DND-41 (cell line): ENCODE measurements at places on chromosomes 4 and X.
A peak's percentile ranks its signal among the peaks of the same experiment; 100 is the strongest.

DNA sequence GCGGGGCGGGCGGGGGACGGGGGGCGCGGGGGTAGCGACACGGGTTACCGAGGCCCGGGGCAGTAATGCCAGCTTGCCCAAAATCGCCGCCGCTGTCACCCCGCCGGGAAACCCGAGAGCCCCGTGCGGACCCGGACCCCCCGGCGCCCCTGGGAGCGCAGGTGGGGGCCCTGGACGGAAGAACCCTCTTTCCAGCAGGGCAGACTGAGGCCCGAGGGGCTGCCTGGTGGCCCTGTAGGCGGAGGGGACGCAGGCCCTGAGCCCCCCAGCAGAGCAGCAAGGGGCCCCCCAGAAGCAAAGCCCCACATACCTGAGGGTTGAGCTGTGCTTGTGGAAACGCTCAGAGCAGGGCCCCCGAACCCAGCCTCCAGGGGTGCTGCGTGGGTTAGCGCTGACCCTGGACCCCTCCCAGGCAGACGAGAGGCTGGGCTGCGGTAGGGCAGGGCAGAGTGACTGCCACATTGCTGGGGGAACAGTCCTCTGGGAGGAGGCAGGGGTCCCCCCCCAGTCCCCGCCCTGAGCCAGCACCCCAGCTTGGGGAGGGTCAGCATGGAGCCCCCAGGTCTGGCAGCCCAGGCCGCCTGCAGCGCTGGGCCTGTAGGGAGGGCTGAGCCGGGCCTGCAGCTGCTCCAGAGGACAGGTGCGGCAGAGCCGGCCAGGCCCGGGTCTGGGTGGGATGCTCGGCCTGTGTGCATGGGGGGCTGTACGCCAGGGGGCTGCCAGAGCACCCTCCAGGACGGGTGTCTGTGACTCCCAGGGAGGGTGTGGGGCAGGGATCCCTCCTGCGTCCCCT is 646 bp downstream of the DOK7 start:
- no peak for DNase-seq

DNA sequence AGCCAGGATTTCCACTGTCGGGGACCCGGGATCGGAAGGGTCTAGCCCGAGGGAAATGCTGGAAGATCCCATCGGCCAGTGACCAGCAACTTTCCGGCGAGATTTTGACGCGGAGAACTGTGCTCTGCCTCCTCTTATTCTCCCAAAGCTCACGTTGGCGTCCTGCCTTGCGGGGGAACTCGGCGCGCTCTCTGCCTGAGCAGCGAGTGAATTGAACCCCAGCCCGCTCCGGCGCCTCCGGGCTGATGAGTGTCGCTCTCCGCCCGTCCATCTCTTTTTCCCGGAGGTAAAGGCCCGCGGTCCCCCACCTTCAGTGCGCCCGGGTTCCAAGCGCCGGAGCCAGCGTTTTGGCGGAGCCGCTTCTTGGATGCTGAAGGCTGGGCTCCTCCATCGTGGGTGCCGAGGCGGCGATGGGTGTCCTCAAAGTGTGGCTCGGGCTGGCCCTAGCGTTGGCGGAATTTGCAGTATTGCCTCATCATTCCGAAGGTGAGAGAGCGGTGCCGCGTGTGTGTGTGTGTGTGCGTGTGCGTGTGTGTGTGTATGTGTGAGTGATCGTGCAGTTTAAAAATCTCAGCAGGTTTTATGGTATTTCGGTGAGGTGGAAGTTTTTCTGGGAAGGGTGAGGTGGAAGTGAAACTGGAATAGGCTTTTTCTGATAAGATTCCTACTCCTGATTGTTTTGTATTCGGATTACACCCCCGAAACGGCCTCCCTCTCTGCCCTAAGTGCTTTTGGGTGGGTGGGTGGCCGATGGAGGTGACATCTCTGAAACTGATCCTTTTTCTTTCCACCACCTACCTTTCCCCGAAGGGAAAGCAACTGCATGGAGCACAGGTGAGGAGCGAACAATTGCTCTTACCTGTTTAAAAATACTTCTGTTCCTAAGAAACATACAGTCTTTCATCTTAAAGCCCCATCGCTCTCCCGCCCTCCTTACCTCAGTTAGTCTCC is 752 bp downstream of the FRAS1 start:
- no peak for DNase-seq

DNA sequence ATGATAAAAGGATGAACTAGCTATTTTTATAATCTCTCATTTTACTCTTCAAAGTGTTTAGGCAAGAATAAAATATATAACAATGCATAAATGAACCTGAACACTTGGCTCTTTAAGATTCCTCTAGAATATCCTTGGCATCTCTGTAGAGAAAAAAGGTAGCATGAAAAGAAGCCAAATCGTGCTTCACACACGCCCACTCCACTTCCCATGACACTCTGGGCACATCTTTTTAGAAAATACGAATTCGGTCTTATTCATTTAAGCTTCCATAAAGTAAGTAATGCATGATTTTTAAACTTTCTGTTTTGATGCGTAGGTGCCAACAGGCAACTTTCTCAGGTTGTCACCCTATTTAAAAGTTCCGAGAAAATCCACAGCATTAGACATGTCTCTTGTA is 73.6 kb upstream of the SORBS2 start:
- DNase-seq = no peak

DNA sequence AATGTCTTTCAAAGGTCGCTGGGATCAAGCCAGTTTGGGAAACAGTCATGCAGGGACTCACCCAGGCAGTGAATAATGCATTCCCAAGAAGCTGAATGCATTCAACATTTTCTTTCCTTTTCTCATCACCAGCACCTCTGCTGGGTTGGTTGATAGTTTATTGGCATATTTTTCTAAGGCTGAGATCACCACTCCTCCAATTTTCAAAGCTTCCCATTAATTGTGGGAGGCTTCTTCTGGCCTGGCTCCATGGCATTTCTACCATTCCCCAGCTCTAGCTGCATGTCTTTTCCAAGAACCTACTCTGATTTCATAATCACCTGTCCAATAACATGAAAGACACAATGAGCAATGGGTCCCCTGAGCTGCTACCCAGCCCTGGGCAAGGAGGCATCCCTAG is 35.8 kb downstream of the CHRDL1 start:
- no peak for DNase-seq

DNA sequence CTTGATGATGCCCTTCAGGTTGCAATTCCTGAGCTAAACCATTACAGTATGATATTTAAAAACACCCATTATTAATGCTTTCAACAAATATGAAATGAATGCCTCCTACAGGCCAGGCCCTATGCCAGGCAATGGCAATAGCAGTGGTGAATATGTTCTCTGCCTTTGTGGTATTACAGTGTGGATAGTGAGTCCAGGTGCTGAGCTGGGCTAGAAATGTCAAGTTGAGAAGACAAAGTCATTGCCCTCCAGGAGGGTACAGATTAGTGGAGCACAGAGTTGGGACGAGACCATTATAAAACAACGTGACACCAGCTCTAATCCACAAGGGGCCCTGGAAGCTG is 81.9 kb downstream of the RBM47 start:
- no peak for DNase-seq

DNA sequence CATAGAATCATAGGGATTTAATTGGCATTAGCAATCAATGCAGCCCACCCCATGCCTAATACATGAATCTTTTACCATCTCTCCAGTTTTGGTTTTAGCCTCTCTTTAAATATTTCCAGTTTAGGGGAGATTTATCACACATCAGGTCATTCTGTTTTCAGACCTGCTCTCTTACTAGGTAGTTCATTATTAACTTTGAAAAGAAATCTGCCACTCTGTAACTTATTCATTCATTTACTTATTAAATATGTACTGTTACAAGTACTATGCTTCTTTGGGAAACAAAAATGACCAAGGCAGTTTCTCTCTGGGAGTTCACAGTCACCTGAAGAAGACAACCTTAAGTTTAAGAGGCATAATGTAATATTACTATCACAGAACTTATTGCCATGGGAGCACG is 62.1 kb downstream of the USO1 start:
- no peak for DNase-seq

- DNase-seq = no peak
Observed at GRCh38 chr4:152620915-152621314, 58.9 kb downstream of the TMEM154 start.

DNA sequence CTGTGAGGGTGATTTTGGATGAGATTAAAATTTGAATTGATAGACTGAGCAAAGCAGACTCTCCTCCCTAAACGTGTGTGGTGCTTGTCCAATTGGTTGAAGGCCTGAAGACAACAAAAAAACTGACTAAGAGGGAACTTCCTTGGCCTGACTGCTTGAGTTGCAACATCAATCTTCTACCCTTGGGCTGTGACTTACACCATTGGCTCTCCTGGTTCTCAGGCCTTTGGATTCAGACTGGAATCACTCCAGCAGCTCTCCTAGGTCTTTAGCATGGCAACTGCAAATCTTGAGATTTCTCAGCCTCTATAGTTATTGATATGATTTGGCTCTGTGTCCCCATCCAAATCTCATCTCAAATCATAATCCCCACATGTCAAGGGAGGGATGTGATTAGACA is 49.7 kb upstream of the IGFBP7 start:
- DNase-seq = no peak

DNA sequence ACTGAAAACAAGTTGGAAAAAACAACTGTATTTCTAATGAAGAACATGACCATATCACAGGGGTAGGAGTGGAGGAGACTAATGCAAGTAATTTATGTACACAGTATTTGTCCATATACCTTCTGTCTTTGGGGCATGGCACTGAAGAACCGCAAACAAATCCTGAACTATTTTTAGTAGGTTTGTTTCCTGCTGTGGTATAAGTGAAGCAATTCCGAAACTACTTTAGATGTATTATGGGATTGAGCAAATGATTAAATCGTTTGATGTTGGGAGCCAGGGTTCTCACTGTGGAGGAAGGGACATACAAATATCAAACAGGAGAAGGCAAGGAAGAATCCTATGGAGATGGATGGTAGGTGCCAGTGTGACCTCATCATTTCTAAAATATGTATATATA is 18.9 kb upstream of the SH3KBP1 start:
- no peak for DNase-seq

GRCh38 chrX:110006821-110007375 is 4.0 kb downstream of the TMEM164 start:
- no peak for DNase-seq

DNA sequence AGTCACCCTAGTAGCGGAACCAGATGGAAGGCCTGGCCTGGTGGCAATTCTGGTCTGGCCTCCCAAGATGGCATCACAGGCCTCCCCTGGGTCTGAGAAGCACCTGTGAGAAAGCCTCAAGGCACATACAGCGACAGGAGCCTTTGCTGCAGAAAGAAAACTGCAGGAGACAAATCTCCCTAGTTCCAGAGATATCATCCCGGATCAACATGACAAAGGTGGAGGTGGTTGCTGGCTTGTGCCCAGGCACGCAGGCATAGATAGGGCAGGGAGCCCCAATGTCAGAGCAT is 93.6 kb downstream of the BCOR start:
- no peak for DNase-seq

DNA sequence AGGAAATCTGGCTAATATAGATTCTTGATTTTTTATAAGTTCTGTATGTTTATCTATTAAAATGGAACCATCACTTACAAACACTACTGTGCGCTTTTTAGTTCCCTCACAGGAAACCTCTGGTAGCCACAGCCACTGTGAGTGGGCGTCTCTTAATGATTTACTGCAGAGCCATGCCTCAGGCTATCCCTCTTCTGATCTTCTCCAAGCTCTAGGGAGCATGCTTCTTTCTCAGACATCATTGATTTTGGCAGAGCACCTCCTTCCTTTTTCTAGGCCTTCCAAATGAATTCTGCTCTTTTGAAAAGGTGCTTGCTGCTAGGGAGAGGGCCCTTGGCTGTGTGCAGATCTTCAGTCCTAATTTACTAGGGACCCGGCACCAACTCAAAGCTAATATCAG is 61.1 kb upstream of the STS start:
- DNase-seq = peak; percentile 74

DNA sequence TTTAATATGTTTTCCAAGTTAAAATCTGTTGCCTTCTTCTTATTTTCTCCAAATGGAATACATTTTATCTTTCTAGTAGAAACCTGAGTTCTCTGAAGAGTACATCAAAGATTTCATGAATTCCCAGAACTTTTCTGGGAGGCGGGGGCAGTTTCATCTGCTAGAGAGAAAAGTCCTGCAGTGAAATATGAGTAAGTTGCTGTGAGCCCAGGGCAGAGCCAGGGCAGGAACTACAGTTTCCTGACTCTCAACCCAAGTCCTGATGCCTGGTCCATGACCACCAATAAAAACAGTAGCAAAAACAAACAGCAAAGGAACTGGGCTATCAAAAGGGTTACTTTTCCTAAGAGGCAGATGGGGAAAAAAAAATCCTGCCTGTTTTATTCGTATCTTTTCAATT is 239.4 kb upstream of the CTSO start:
- DNase-seq = no peak

DNA sequence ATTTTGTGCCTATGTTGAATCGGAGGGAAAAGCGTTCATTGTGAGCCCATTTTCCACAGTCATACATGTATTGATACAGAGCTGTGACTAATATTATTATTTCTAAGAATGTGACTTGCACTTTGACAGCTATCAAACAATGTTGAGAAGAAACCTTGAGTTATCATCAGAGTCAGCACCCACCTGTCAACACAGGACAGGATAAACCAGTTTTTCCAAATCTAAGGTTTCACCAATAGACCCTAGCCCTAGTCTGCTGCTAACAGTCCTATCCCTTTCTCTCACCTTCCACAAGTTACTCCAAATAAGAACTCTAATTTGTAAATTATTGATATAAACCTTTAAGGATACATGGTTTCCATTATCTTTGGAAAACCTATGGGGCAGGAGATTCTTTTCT is 47.7 kb upstream of the DHX15 start:
- DNase-seq = no peak

DNA sequence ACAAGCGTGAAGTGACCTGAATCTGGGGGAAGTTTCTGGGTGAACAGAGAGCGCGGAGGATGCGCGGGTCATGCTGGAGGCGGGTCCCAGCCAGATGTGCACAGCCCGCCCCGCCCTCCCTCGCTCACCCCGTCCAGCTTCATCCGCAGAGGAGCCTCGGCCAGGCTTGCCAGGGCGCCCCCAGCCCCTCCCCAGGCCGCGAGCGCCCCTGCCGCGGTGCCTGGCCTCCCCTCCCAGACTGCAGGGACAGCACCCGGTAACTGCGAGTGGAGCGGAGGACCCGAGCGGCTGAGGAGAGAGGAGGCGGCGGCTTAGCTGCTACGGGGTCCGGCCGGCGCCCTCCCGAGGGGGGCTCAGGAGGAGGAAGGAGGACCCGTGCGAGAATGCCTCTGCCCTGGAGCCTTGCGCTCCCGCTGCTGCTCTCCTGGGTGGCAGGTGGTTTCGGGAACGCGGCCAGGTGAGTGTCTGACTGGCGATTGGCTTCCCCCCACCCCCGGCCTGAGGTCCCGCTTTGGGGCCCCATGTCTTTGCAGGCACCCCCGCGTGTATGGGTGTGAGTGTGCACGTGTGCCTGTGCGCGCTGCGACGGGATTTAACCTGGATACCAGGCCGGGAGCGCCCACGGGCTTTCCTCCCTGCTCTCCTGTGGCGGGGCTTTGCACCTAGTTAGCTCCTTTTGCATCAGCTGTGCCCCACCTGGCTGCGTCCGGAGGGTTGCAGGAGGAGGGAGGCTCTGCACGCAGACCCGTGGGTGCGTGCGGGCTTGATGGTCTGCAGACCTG is at the start of gene EGFL6:
TSS of gene EGFL6 (plus strand) at position 123 of the 782 bp plus-strand sequence. CDS start at position 384, 261 bp downstream.
- no peak for DNase-seq

GRCh38 chr4:140863197-140863596 is 107.0 kb upstream of the TBC1D9 start:
- DNase-seq = no peak

- DNase-seq = no peak
Observed at GRCh38 chrX:8731559-8732395, at the start of gene ANOS1. ANOS1 (minus strand) TSS chrX:8732137; CDS start chrX:8732036, 101 bp downstream.
